ENCODE measurements at places on chromosomes 4 and X.

GRCh38 chr4:65670331-65671031 is at the start of gene EPHA5:
EPHA5 (minus strand) TSS chr4:65670489; CDS start chr4:65669742, 747 bp downstream.
- DNase-seq = no peak

- no peak for DNase-seq
Observed at GRCh38 chrX:136525738-136526606, 6.0 kb upstream of the VGLL1 start.

- no peak for DNase-seq
Observed at GRCh38 chrX:119734897-119735339, 23.5 kb upstream of the SOWAHD start.

GRCh38 chr4:108303488-108304177 is 134.9 kb upstream of the LEF1 start:
- no peak for DNase-seq

DNA sequence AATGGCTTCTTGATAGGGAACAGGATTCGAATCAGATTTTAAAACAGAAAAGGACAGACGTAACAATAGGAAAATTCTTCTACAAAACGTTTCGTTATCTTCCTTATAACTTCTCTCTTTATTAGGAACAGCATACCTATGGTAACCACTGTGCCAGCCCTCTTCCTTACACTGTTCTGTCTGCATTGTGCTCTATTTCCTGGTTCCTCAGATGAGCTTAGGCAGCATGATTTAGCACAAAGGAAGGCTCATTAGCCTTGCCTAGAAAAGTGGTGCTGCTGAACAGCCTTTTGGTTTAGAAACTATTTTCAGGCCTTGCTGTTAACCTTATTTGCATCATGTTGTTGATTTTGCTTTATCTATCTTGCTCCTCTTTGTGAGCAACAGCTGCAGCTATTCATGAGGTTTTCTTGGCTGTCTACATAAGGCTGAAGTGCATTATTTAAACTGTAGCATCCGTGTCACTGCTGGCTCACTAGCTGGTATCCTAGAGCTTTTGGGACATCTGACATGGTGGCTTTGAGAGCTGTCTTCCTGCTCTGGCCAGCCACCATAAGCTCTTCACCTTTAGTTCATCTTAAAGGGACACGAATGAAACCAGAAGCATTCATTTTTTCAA is 69.9 kb upstream of the NRK start:
- DNase-seq = no peak

DNA sequence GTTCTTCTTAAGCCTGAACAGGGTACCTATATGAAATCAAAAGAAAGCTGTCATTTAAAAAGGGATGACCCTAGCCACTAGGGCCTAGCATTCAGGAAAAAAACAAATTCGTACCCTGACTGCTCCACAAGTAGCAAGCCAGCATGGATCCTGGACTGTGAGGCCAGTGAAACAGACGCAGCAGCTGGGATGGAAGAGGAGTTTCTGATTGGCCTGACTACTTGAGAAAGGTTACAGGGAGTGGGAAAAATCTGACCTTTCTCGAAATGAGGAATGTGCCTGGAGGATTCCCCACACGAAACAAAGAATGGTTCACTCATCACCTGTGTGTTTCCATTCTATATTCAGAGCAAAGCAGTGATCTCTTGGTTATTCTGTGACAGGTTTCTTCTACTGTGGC is 87.6 kb upstream of the JADE1 start:
- DNase-seq = no peak
